ENCODE measurements at places on chromosomes 12 and 14.

- peak; percentile 63 for DNase-seq
Observed at GRCh38 chr14:30214461-30215090, 286.9 kb upstream of the PRKD1 start.

DNA sequence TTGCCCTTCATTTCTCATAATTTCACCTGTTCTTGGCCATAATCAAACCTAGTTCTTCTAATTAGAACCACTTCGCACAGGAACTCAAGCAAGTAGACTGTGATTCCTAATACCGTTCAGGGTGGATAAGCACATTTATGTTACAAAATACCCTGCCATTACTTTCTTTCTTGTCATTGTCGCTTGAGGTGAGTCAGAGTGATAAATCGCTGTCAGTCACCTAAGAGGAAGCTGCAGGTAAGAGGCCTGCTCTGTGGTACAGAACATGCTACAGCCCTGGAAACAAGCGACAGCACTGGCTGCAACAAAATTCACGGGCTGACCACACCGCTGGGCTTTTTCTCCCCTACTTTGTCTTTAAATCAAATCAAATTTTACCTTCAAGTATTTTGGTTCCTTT, 218.2 kb downstream of the ANO6 start:
- no peak for DNase-seq

DNA sequence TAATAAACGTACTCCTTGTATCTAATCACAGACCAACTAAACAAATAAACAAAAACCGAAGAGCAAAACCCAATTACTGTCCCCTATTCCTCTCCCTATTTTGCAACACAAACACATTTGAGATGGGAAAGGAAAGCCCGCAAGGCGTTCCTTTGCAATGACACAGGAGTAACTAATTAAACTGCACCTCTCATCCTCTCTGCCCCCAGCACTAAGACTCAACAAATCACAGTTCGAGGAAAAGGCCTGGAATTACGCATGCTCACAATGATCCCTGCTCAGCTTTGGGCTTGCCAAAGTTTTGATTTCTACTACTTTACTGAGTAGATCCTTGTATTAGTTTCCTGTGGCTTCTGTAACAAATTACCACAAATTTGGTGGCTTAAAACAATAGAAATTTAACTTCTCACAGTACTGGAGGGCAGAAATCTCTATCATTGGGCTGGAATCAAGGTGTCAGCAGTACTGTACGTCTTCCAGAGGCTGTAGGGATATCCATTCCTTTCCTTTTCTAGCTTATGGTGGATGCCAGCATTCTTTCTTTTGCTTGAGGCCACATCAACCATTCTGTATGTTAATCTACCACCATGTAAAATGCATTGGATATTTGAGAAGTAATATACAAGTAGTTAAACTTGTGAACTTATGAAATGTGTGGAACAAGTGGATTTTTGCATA, 123.0 kb downstream of the NAV3 start:
- no peak for DNase-seq

GRCh38 chr14:68088451-68088854, 268.9 kb downstream of the RAD51B start:
- DNase-seq: no peak

DNA sequence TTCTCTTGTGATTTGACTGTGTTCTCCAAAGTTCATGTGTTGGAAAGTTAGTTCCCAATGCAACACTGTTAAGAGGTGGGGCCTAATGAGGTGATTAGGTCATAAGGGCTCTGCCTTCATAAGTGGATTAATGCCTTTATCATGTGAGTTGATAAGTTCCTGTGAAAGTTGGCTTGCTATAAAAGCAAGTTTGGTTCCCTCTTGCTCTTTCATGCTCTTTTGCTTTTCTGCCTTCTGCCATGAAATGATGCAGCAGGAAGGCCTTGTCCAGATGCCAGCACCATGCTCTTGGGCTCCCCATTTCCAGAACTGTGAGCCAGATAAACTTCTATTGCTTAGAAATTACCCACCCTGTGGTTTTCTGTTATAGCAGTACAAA, 41.9 kb downstream of the SLC16A7 start:
- DNase-seq: no peak

GRCh38 chr14:91127401-91127801, 13.5 kb downstream of the DGLUCY start:
- DNase-seq: no peak

DNA sequence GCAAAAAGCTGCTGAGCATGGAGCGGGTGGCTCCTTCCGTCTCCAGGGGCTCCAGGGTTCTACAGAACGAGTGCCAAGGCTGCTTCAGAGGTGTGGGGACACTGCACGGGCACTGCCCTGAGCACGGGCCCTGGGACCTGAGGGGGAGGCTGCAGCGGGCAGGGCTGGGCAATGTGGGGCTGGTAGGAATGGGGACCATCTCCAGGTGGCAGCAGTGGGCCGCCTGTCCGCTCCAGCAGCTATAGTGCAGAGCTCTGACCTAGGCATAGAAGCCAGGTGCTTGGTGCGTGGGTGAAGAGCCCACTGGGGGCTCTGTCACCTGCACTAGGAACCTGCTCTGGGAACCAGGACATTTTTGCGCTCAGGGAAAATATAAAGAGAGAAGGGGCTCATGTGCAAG, 22.3 kb downstream of the HDAC7 start:
- DNase-seq: no peak

- DNase-seq: no peak
Observed at GRCh38 chr12:132163911-132164288, 19.6 kb downstream of the NOC4L start.

GRCh38 chr12:87928031-87928430, 101.2 kb downstream of the C12orf50 start:
- DNase-seq: no peak

GRCh38 chr12:62722971-62723680, 211.8 kb downstream of the PPM1H start:
- DNase-seq: no peak

DNA sequence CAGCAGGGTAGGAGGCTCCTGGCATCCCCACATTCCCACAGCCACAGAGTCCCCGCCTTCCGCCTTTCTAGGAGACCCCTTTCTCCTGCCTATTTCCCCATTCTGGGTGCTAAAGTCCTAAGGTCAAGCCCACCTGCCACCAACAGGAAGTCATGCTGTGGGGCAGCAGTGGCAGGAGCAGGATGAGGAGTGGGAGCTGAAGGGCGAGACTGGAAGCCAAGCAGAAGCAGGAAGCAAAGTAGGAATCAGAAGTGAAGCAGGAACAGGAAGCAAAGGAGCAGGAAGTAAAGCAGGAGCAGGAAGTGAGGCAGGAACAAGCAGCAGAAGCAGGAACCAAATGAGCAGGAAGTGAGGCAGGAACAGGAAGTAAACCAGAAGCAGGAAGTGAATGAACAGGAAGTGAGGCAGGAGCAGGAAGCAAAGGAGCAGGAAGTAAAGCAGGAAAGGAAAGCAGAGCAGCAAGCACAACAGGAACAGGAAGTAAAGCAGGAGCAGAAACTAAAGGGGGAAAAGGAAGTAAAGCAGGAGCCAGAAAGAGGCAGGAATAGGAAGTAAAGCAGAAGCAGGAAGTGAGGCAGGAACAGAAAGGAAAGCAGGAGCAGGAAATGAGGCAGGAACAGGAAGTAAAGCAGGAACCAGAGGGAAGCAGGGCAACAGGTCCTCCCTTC, 38.3 kb upstream of the RIMBP2 start:
- peak; percentile 41 for DNase-seq

DNA sequence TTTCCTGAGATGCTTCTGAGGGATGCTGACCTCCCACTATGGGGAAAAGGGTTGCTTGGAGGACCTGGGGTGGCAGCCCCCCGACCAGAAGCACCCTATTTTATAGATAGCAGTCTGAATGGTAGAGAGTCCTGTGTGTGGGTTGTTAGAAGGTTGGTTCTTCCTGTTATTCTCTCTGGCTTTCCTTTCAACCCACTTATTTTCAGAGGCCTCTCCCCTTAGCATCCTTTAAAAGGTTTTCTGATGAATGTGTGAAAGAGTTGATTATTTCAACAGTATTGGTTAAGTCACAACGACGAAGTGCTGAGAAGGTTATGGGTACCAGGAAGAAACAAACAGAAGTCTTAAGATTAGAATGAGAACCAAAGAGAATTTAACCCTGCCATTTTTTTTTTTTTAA, 20.8 kb upstream of the MANSC4 start:
- DNase-seq: no peak

GRCh38 chr14:23153851-23154796, 29.3 kb downstream of the SLC7A8 start:
- no peak for DNase-seq

DNA sequence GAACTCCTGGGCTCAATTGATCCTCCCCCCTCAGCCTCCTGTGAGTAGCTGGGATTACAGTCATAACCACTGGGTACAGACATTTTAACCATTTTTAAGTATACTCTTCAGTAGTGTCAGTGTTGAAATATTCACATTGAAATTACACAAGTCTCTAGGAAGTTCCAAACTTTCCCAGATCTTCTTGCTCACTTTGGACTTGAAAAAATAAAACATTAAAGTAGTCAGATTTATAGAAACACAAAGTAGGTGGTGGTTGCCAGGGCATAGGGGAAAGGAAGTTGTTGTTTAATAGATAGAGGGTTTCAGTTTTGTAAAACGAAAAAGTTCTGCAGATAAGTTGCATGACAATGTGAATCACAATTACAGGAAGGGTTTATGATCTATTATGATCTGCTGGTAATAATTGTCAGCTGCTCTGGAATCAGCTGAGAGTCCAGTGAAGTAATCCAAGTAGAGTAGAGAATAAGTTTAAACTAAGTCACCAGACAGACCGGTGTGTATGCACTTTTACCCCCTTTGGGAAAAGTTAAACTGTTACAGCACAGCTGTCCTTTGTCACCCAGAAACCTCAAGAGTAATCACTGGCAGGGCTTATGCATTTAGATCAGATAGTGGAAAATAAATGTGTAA, 27.4 kb downstream of the PCNX1 start:
- DNase-seq: no peak

DNA sequence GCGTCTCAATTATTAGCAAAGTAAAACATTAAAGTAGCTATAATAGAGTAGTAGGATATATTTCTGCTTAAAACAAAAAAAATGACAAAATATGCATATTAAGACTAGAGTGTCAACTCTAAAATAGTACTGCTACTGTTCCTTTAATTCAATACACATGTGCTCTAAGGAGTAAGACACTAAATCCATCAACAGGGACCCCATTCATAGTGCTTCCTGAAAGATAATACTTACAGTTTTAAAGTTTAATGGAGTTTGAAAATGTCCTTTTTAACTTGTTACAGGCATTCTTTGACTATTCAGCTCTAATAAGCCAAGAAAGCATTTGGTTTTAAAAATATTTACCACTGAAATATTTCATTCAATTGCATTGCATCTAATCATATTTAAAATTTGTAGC, 145.2 kb downstream of the ADAMTS20 start:
- no peak for DNase-seq

- DNase-seq: no peak
Observed at GRCh38 chr14:95362138-95362494, 42.4 kb upstream of the CLMN start.

GRCh38 chr14:76829650-76830421, 3.6 kb downstream of the LRRC74A start:
- no peak for DNase-seq

GRCh38 chr14:49212721-49213120, 373.5 kb downstream of the RPS29 start:
- DNase-seq: no peak

GRCh38 chr14:37816743-37817295, 221.4 kb downstream of the TTC6 start:
- DNase-seq: no peak

GRCh38 chr12:20450591-20451180, 82.3 kb downstream of the PDE3A start:
- DNase-seq: no peak

GRCh38 chr14:97056086-97056485, 258.9 kb downstream of the VRK1 start:
- no peak for DNase-seq

- DNase-seq: peak; percentile 15
Observed at GRCh38 chr14:56207626-56208292, 89.5 kb downstream of the PELI2 start.

DNA sequence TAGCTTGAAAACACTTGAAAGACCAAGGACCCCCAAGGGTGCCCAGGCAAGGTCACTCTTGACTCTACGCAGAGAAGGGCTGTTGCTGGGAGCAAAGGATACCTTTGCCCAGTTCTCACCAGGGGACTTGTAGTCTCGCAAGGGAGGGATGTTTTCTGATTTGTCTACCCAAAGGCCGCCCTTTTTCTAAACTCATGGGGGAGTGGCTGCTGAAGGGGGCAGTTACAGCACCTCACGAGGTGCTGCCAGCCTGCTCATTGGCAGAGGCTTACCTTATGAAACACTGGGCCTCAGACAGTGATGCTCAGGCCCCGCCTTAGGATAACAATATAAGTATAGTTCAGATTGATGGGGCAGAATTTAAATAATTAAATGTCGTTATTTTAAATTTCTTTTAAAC, 107.0 kb downstream of the ETV6 start:
- no peak for DNase-seq

All from RKO (cell line).